ENCODE measurements at places on chromosomes 5 and 9. TPM values are rescaled to one million over a fixed set of nuclear protein-coding genes. Genes with fewer than 3 reads are reported as not detected.

Gene SLC46A2
- total RNA-seq: not detected

Gene SRP19
- total RNA-seq: 54.6 TPM

Gene OTULINL
- 34.6 TPM for total RNA-seq

Gene NMUR2
- not detected for total RNA-seq

Gene PCDHGA5
- not detected for total RNA-seq

Gene SIT1
- 214 TPM for total RNA-seq

GRCh38 chr5:130135506-130135905 lies 231.2 kb downstream of the CHSY3 start:
- DNase-seq: no peak
- no peak overlapping the region for H3K4me3 ChIP-seq
- H3K27me3 ChIP-seq: no peaks in the 10 kb centered on the region
- H3K4me1 ChIP-seq: no peaks in the 10 kb centered on the region

DNA sequence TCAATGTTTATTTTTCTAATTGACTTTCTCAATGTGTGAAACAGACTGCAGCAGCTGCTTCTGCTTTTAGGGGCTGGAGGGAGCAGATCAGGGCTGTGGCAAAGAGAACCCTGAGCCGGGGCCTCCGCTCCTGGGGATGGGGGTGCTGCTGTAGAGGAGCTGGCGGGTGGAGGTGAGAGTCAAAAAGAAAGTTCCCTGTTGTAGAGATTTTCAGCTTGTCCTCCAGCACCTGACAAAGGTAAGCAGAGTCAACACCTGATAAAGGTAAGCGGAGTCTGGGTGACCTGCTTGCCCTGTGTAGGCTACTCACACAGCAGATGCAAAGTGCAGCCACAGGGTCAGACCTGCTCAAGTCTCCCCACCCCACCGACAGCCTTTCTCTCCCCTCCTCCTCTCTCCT lies 252.4 kb upstream of the IRX1 start:
- no peaks in the 10 kb centered on the region for H3K4me1 ChIP-seq
- H3K27ac ChIP-seq: no peak overlapping the region
- no peaks in the 10 kb centered on the region for H3K36me3 ChIP-seq
- no peak overlapping the region for H3K4me3 ChIP-seq
- DNase-seq: no peak
- H3K27me3 ChIP-seq: no peaks in the 10 kb centered on the region

- no peaks in the 10 kb centered on the region for H3K27me3 ChIP-seq
- H3K36me3 ChIP-seq: no peaks in the 10 kb centered on the region
- H3K27ac ChIP-seq: no peak overlapping the region
- DNase-seq: no peak
Observed at GRCh38 chr5:17665836-17666235, 31.6 kb downstream of the TAF11L14 start.

DNA sequence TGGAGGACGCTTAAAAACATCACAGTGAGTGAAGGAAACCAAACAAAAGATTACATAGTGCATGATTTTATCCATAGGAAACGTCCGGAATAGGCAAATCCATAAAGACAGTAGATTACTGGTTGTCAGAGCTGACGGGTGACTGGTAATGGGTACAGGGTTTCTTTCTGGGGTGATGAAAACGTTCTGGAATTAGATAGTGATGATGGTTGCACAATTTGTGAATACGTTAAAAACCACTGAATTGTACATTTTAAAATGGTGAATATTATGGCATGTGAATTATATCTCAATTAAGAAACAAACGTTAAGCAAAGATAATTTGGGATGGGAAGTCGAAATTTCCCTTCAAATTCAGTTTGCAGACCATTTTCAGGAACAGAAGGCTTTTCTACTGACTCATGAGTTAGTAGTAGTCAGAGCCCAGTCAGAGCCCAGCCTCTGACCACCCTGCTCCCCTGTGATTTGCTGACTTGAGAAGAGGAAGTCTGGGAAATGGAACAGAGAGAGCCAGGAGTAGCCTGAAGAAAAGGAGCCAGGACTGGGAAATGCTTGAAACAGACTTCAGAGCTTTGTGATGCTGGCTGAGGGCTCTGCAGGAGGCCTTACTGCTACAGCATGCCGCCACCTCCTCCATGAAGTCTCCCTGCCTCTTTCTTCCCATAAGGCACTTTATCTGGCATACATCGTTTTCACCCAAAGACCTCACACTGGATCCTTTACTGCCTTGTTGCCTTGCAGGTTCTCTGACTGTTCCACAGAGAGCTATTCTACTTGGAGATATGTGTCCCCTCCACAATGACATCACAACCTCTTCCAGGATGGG lies 46.4 kb upstream of the CTNNA1 start:
- no peak for DNase-seq
- H3K27ac ChIP-seq: no peak overlapping the region
- no peaks in the 10 kb centered on the region for H3K4me1 ChIP-seq
- H3K36me3 ChIP-seq: no peaks in the 10 kb centered on the region
- peaks cover 36% of the 10 kb centered on the region for H3K27me3 ChIP-seq
- no peak overlapping the region for H3K4me3 ChIP-seq

DNA sequence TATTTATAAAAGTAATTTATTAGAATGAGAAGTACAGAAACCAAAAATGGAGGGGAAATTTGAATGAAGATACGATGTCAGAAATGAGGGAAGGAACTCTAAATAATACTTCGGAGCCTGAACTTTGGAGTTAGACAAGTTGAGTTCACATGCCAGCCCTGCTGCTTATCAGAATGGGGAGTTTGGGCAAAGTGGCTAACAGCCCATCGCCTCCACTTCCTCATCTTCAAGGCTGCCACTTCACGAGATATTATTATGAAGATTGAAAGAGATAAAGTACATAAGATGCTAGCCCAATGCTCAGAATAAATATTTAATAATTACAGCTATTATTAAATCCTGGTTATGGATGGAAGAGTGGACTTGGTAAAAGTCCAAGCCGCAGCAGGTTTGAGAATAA lies 56.2 kb upstream of the ABCA1 start:
- no peak for DNase-seq
- no peak overlapping the region for H3K27ac ChIP-seq
- H3K36me3 ChIP-seq: no peaks in the 10 kb centered on the region
- H3K27me3 ChIP-seq: peaks cover 43% of the 10 kb centered on the region

- no peaks in the 10 kb centered on the region for H3K4me1 ChIP-seq
- no peak for DNase-seq
- H3K36me3 ChIP-seq: no peaks in the 10 kb centered on the region
- H3K27me3 ChIP-seq: no peaks in the 10 kb centered on the region
- no peak overlapping the region for H3K27ac ChIP-seq
Observed at GRCh38 chr5:121640298-121640697, 211.4 kb upstream of the FTMT start.

Measured in activated CD4-positive, alpha-beta memory T cell treated with anti-CD3 and anti-CD28 coated beads, Interleukin-2, amount 10 ng/mL, durations not matched to agents 7 days and 5 days (primary cell).